Esophagus muscularis mucosa (tissue), 4 donors: ENCODE measurements at places on chromosomes 2 and 18.

GRCh38 chr18:45437366-45437765 lies 177.9 kb upstream of the SLC14A2 start:
- no peaks in the 10 kb centered on the region for H3K36me3 ChIP-seq
- H3K4me3 ChIP-seq, result no peak overlapping the region
- no peak for DNase-seq
- no peaks in the 10 kb centered on the region for H3K27me3 ChIP-seq
- peaks cover 45% of the 10 kb centered on the region for H3K4me1 ChIP-seq

DNA sequence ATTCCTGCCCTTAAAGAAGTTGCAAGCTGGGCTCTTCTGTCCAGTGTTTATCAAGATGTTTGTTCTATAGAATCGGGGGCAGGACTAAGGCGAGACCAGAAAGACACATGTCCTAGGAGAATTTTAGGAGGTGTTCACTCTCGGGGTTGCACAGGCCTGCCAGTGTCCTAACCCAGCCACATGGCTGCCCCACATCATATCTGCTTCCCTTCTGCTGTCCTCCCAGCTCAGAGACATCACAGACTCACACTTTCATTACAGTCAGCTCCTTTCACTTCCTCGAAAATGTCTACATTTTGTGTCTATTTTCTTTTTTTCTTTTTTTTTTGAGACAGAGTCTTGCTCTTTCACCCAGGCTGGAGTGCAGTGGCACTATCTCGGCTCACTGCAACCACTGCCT lies 10.7 kb upstream of the MRO start:
- no peaks in the 10 kb centered on the region for H3K27me3 ChIP-seq
- no peak overlapping the region for H3K4me3 ChIP-seq
- no peaks in the 10 kb centered on the region for H3K4me1 ChIP-seq
- H3K27ac ChIP-seq, result no peak overlapping the region
- DNase-seq, result no peak

DNA sequence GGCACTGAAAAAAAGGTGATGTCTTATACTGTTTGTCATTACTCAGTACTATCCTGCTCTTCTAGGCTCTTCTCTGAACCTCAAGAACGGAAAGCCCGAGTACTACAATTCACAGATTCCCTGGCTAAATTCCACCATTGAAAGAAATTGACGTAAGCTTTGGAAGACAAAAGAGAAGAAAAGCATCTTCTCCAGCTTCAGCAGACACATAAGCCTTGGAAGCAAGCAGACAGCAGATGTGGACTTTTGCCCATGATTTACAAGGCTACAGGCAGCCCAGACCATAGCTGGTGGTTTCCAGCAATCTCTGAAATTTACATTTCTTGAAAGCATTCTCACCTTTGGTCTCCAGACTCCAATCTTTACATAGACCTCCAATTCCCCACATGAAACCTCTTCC lies 289.0 kb downstream of the C1D start:
- no peaks in the 10 kb centered on the region for H3K36me3 ChIP-seq
- H3K4me1 ChIP-seq, result no peaks in the 10 kb centered on the region
- H3K4me3 ChIP-seq, result no peak overlapping the region
- no peak for DNase-seq
- no peak overlapping the region for H3K27ac ChIP-seq

DNA sequence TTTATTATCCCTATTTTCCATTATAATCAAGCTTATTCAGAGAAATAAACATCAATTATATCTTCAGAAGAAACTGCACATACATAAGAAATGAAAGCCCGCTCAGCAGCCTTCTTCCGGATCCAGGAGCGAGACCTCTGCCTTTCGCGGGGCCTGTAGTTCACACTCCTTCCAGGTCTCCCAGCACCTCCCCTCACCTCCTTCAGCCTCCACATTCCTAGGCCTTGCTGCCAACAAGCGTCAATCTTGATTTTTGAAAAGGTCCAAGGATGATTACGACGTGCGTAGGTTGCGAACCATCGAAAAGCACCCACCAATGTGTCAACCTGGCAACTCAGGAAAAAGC lies 355 bp upstream of the KIDINS220 start:
- no peaks in the 10 kb centered on the region for H3K36me3 ChIP-seq
- H3K4me1 ChIP-seq, result peaks cover 41% of the 10 kb centered on the region
- DNase-seq, result no peak
- H3K4me3 ChIP-seq, result peak overlapping the region; percentile 96
- H3K27me3 ChIP-seq, result no peaks in the 10 kb centered on the region

- no peaks in the 10 kb centered on the region for H3K27me3 ChIP-seq
- H3K36me3 ChIP-seq, result no peaks in the 10 kb centered on the region
- no peak overlapping the region for H3K4me3 ChIP-seq
- H3K27ac ChIP-seq, result no peak overlapping the region
- no peak for DNase-seq
Measured at GRCh38 chr2:58688813-58689212, 447.7 kb upstream of the FANCL start.

- H3K36me3 ChIP-seq, result no peaks in the 10 kb centered on the region
- H3K4me1 ChIP-seq, result no peaks in the 10 kb centered on the region
- no peaks in the 10 kb centered on the region for H3K27me3 ChIP-seq
- no peak overlapping the region for H3K4me3 ChIP-seq
Measured at GRCh38 chr2:83971547-83971946, 487.5 kb downstream of the SUCLG1 start.

- no peaks in the 10 kb centered on the region for H3K36me3 ChIP-seq
- no peaks in the 10 kb centered on the region for H3K27me3 ChIP-seq
- peak; percentile 45 for DNase-seq
- peaks cover 25% of the 10 kb centered on the region for H3K4me1 ChIP-seq
- no peak overlapping the region for H3K27ac ChIP-seq
Measured at GRCh38 chr2:7061921-7062320, 144.7 kb downstream of the RNF144A start.
